ENCODE measurements at places on chromosomes 2 and 18. TPM values are rescaled to one million over a fixed set of nuclear protein-coding genes. Genes with fewer than 3 reads are reported as not detected.

GRCh38 chr18:2316751-2317696, 254.3 kb downstream of the METTL4 start:
- no peak for DNase-seq

- no peak for DNase-seq
Measured at GRCh38 chr2:208627916-208628315, 221.3 kb downstream of the PTH2R start.

- DNase-seq: no peak
Measured at GRCh38 chr2:181077128-181077709, 96.8 kb downstream of the UBE2E3 start.

Gene GALNT14
- total RNA-seq: 0.29 TPM

DNA sequence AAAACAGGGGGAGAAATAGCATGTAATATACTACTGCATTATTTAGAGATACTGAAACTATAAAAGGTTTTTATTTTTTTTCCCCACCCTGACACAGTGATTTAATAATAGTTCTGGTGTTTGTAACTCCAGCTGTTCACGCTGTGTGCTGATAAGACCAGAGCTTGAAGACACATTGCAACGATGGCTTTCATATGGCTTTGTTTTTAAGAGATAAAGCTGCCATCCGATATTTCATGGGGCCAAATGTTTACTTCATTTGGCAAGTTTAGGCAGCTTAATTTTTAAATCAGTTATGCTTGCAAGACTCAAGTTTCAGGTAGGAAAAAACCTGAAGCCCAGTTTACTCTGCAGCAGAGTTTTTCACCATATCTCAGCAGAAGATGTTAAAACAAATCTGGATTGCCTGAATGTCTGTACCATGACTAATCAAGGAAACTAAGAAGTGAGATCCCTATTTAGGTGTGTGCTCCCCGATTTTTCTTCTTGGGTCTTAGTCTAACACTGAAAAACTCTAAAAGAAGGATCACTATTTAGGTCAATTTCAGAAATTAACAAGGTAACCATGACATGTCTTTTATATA, 508.6 kb downstream of the PARD3B start:
- no peak for DNase-seq

GRCh38 chr2:119201815-119202214, 21.8 kb upstream of the STEAP3 start:
- no peak for DNase-seq

GRCh38 chr18:56637711-56638231, 621 bp downstream of the TXNL1 start:
- DNase-seq: no peak

DNA sequence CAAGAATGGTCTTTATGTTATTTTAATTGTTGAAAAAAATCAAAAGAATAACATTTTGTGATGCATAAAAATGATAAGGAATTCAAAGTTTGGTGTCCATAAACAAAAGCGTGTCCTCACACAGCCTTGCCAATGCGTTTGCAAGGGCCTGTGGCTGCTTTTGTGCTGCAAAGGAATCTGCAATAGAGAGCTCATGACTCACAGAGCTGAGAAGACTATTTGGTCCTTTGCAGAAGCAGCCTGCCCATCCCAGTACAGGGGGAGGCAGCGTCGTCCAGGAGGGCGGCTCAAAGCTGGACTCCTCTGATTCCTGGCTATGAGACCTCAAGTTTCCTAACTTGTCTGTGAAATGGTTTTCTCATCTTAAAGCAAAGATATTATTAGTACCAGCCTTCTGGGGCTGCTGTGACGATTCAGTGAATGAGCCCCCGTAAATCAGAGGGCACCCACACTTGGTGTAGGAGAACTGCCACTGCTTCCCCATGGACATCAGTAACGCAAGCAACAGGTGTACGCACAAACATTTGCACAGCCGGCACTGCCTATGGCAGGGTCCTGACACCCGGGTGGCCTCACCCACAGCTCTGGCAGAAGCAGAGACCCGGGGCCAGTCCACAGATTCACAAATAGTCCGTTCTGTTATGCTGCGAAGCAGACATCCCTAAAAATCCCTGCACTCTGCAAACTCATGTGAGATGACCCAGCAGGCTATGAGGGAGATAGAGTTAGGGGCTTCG, 70.6 kb upstream of the ASAP2 start:
- DNase-seq: no peak

Gene LINC00305
- total RNA-seq: not detected

- no peak for DNase-seq
Measured at GRCh38 chr2:148674063-148675020, 29.8 kb downstream of the EPC2 start.

- no peak for DNase-seq
Measured at GRCh38 chr2:161172901-161173540, 12.8 kb downstream of the TANK start.

DNA sequence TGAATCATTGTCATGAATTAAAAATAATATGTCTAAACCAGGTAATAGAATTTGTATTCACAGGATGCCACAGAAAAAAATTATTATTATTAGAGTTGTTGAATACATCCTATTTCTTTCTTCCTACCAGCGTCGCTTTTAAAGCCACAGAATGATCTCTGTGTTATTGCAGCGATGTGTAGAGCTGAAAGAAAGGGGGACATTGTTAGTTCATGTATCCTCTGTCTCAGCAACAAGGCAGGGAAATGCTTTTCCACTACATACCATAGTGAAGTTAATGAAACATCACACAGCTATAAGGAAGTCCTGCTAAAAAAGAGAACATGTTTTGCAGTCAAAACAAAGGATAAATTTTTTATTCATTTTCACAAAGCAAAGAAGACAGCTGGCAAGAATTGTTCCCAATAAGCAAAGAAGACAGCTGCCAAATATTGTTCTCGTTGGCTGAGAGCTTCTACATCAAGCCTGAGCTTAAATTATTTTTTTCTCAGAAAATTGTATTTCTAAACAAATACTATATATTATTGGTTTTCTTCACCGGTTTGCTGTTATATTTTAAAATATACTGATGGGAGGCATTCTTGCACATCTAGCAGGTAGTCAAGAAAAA, 1234.4 kb downstream of the SUCLG1 start:
- no peak for DNase-seq

Gene MOGAT1
- total RNA-seq: not detected

GRCh38 chr2:84858123-84858522, 22.8 kb downstream of the TRABD2A start:
- no peak for DNase-seq

GRCh38 chr2:101500860-101501259, 25.9 kb upstream of the RFX8 start:
- no peak for DNase-seq

Gene MSH6
- 43.8 TPM for total RNA-seq

Gene NOL4
- not detected for total RNA-seq

DNA sequence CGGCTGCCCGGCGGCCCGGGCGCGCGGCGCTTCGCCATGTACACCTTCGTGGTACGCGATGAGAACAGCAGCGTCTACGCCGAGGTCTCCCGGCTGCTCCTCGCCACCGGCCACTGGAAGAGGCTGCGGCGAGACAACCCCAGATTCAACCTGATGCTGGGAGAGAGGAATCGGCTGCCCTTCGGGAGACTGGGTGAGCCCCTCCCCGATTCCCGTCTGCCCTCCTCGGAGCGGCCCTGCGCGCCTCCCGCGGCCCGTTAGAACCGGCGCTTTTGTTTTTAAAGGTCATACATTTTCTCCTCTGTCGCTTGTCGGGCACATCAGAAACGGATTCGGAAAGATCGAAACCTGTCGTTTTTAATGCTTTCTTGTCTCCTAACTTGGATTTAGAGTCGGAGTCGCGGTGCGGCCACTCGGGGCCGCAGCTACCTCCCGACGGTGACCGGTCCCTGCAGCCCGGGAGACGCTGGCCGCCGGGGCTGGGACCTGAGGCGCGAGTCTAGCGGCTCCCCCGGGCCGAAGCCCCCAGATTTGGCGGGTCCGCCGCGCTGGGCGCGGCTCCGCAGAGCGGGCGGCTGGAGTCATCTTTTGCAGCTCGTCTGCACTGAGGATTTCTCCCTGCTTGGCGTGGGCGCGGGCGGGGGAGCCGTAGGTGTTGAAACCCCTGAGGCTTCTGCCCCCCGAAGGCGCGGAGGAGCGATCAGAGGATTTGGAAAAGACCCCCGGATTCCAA, 519 bp downstream of the TTL start:
- DNase-seq: peak; percentile 0

DNA sequence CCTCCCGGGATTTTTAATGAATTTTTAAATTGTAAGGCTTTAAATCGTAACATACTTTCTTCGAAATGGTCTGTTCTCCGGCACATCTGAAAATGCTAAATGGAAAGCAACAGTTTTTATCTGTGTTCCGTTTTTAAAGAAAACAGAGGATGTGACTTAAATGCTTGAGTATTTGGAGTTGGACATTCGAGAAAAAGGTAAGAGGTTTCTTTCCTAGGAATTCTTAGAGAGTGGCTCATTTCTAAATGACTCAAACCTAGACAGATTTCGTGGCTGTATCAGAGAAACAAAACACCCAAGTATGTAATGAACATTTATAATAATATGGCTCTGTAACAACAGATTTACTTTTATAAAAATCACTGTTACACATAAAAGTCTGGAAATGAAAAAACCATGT, 177.6 kb upstream of the CCDC68 start:
- no peak for DNase-seq

Gene FIGN
- 0.03 TPM for total RNA-seq

Gene TCF7L1
- not detected for total RNA-seq

- no peak for DNase-seq
Measured at GRCh38 chr2:99662761-99663341, 173.0 kb upstream of the REV1 start.

- peak; percentile 19 for DNase-seq
Measured at GRCh38 chr18:23077493-23078256, 57.6 kb upstream of the CABLES1 start.

Gene SLC39A6
- 18.0 TPM for total RNA-seq

DNA sequence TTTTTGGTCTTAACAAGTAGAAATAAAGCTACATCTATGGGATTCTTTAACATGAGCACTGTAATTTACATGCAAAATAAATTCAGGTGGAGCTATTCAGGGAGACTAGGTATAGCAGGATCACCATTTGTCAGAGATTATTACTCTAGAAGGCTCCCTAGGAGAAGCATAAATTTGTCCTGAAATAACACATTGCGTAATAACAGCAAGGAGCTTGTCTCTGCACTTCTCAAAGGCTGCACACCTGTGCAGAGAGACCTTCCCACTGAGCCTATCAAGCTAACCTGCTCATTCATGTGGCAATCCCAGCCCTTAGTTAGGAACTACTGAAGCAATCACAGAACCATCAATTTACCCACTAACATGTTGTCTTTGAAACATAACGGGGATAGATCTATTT, 437.4 kb upstream of the MC4R start:
- DNase-seq: no peak

- no peak for DNase-seq
Measured at GRCh38 chr2:139142252-139142880, 362.2 kb upstream of the NXPH2 start.

DNA sequence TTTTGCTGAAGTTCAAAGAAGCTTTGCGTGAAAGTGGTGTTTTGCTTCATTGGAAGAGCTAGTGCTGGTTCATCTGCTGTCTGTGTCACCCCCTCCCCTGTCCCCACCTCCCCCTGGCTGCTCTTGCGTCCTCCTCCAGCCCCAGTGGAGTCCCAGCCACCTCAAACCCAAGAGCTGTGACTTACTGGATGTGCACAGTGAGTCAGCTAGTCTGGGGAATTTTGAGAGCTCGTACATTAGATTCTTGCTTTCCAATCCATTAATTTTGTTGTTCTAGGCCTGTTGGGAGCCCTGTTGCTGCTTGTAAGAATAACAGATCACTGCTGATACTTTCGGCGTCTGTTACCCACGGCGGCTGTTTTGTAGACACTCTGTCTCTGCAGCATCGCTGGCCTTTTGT, 412.1 kb downstream of the TSN start:
- no peak for DNase-seq

Gene CXCR1
- not detected for total RNA-seq

GRCh38 chr2:9699139-9700108, 68.6 kb upstream of the YWHAQ start:
- DNase-seq: no peak

DNA sequence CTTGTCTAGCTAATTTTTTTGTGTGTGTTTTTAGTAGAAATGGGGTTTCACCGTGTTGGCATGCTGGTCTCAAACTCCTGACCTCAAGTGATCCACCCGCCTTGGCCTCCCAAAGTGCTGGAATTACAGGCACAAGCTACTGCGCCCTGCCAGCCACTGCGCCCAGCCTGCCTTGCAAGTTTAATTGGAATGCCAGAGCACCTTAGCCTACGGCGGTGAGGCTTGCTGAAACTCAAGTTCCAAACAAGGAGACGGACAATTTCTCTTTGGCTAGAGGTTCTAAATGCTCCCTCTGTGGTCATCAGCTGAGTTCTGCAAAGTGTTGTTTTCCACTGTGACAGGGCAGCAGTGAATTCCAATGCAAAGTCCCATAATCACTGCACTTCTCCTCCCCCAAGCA, 583.4 kb downstream of the KCNJ3 start:
- no peak for DNase-seq

DNA sequence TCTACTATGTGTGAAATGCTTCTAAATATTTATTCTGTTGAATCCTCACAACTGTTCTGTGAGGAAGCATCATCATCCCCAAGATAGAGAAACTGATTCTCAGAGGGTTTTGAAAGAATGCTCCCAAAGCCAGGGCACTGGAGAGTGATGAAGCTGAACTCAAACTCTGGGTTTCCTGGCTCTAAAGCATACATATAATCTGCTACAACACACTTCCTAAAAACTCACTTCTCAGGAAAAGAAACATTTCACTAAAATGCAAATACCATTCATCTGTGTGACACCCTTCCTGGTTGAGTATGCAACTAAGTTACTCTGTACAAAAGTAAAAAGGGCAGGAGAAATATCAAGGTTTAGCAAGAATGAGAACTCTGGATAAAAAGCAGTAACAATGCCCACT, 58.6 kb downstream of the GRB14 start:
- DNase-seq: no peak

Gene LRRC30
- not detected for total RNA-seq

Gene IL1F10
- not detected for total RNA-seq

- DNase-seq: peak; percentile 19
Measured at GRCh38 chr2:215750763-215751162, 262.6 kb downstream of the MREG start.

DNA sequence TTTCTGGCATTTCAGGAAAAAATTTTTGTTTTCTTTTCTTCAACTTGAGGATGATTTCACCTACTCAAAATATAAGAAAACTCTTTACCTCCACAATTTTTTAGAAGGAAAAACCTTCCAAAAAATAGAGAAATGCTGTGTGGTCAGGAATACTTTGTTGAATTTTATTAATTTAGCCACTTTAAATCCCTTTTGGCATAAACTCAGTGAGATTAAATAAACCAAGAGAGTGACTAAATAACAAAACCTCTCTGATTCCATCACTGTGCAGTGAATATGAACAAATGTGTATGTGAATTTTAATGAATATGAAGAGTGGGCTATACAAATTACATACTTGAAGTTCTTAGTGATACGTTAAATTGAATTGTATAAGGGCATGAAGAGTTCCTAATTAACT, 25.8 kb upstream of the CYTIP start:
- no peak for DNase-seq

Gene DAPL1
- total RNA-seq: not detected

GRCh38 chr18:48831802-48832201, 119.0 kb downstream of the SMAD7 start:
- DNase-seq: no peak
